ENCODE measurements at places on chromosomes 11 and 22.

GRCh38 chr11:19536131-19536530 lies 176.5 kb upstream of the NAV2 start:
- no peak for DNase-seq

- no peak for DNase-seq
Measured at GRCh38 chr11:30510750-30511149, 75.4 kb downstream of the MPPED2 start.

DNA sequence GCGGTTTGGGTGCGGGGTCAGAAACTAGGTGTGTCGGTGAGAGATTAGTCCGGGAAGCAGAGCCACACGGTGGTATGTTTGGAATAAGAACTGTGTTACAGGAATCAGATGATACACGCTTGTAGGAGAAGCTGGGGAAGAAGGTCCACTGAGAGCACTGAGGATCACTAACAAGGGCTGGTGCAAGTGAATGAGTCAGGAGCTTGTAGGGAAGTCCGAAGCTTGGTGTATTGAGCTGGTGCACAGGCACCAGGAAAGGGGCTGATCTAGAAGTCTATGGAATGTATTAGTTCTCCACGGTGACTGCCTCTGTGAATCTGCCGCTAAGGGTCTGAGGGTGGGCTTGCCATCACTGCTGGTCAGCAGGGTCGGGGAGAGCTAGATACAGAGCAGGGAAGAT lies 18.8 kb upstream of the GRK3 start:
- DNase-seq = no peak

- DNase-seq = no peak
Measured at GRCh38 chr22:47158457-47158856, 396.0 kb downstream of the TBC1D22A start.

- DNase-seq = no peak
Measured at GRCh38 chr11:61914471-61915171, 2.7 kb downstream of the RAB3IL1 start.

DNA sequence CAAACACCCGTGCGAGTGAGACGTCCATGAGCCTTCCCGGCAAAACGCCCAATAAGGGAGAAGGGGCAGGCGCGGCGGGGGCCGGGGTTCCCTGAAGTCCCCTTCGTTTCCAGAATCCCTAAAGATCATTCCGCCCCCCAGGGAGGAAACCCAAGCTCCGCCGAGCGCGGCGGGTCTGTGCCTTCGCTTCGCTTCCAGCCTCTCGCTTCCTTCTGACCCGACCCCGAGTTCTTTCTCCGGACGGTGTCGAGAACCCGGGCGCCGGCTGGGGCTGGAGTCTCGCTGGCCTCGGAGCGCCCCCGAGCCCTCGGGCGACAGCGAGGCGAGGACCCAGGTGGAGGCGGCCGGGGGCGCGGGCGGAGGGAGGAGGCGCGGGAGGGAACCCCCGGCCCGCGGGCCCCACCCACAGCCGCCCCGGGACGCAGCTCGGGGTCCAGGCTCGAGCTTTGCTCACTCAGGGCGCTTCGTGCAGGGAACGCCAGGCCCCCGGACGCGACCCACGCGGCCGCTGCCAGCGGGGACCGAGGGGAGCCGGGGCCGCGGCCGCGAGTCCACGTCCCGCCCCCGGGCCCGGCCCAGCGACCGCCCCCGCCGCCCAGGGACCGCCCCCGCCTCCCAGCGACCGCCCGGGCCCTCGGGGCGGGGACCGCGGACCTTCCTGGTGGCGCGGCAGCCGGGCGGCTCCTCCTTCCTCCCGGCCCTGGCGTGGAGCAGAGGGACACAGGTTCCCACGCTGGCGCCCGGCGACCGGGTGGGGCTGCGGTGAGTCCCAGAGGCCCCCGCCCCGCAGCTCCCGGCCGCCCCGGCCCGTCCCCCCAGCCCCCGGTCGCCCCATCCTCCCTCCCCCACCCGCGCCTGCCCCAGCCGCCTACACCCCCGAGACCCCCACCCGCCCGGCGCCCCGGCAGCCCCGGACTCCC lies at the start of gene PGGHG:
Gene PGGHG (plus strand): TSS at position 649 of the 920 bp plus-strand sequence. CDS start 691 bp downstream, outside the sequence.
- no peak for DNase-seq

- no peak for DNase-seq
Measured at GRCh38 chr11:34466802-34467488, 28.2 kb downstream of the CAT start.

GRCh38 chr22:26632422-26633155 lies 10.8 kb downstream of the CRYBA4 start:
- DNase-seq = no peak

GRCh38 chr11:72239313-72239848 lies 4.6 kb downstream of the PHOX2A start:
- no peak for DNase-seq

DNA sequence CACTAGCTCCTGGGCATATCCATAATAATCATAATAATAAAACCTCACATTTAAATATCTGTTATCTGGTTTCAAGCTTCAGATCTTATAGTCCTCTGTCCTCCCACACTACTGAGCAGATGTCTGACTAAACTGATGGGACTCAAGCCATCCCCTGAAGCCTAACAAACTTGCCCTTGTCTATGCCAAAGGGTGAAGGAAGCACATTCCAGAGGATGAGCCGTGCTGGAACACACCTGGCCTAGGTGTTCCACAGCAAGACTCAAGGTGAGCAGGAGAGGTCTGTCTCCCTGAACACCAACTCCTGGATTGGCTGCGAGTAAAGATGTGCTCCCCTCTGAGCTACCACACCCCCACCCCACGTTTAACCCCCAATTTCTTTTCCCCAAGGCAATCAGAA lies 14.7 kb downstream of the SCUBE2 start:
- DNase-seq = peak; percentile 41

DNA sequence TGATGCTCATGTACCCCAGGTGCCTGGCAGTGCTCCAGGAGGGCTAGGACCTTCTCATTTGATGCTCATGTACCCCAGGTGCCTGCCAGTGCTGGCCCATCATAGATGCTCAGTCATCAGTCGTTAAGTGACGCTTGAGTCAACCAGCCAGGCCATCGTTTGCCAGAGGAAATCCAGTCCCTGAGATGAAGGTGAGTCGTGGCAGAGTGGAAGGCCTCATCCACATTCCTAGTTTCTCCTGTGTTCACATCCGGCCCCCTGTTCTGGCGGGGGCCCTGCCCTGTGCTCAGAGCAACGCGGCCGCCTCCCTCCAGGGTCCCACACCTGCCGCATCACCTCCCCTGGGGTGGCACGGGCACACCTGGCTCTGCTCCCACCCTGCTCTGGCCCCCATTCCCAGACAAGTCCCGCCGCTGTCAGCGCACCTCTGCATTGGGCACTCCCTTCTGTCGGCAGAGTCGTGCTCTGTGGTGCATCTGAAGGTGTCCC lies 279.9 kb downstream of the BRD1 start:
- DNase-seq = no peak

GRCh38 chr11:109677231-109677630 lies 255.2 kb downstream of the C11orf87 start:
- DNase-seq = no peak

DNA sequence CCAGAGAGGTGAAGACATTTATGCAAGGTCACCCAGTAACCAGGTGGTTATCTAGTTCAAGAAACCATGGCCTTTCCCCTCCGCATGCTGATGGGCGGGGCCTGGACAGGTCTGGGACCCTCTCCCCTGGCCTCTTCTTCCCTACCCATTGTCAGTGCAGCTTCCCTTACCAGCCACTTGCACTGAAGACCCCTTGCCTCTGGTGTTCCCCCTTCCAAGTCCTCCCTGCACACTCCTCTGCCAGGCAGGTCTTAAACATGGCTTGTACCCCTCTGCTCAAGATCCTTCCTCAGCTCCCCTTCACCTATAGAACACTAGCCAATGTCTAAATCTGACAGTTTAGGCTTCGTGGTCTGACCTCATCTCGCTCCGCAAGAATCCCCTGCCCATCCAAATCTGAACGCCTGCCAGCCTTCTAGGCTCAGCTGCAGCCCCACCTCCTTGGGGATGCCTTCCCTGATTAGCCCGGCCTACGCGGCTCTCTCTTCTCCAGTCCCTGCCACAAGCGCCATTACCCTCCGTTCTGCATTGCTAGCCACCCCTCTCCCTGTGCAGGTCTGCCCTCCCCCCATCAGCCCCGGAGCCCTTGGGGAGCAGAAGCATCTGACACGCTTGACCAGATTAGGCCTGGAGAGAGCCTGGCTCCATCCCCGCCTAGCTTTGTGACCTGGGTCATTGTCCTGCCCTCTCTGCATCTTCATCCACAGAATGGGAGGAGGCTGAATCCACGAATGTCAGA lies 213.8 kb downstream of the DSCAML1 start:
- no peak for DNase-seq

DNA sequence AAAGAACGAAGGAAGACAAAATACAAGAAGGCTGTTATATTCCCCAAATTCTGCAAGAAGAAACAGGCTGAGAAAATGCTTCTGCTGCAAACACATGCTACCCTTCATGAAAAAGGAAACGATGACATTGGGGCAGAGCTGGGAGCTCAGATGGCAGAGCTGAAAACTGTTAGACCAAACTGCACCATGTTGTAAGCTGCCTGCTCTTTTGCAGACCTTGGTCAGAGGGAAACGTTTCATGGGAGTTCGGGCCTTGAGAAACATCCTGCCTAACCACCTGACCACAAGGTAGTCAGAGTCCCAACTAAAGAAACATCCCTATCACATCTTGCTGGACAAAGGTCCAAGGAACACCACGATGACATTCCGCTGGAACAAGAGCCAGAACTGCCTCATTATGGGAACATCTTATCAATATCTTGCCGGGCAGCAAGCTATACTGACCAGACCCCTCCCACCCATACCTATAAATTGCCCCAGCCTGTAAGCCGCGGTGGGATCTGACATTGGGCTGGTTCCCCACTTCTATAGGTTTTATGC lies 110.7 kb upstream of the CTSC start:
- no peak for DNase-seq

DNA sequence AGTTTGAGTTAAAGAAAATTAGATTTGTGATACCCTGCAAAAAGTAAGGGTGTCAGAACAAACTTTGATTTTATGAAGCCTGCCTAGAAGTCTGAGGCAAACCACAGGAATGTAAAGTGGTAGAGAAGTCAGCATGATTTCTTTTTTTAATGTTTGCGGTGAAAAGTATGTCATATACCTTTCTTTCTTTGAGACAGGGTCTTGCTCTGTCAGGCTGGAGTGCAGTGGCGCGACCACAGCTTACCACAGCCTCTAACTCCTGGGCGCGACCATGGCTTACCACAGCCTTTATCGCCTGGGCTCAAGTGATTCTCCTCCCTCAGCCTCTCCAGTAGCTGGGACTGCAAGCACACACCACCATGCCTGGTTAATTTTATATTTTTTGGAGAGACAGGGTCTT lies 4.7 kb downstream of the API5 start:
- DNase-seq = no peak

DNA sequence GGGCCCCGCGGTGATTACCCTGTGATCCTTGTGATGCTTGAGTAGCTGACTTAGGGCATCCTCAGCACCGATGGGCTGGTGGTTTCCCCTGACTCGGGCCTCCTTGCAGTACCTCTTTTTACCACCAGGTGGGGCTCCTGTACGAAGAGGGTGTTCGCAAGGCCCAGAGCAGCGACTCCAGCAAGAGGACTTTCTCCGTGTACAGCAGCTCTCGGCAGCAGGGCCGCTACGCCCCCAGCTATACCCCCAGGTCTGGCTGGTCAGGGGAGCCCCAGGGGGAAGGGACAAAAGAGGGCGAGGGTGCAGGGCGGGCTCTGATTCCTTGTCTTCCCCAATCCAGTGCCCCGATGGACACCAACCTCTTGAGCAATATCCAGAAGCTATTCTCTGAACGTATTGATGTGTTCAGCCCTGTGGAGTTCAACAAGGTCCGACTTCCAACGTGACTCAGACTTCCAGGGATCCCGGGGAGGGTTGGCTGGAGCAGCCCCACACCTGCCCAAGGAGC lies 1.3 kb upstream of the TM7SF2 start:
- DNase-seq = no peak

GRCh38 chr22:36452250-36452977 lies 29.0 kb downstream of the TXN2 start:
- no peak for DNase-seq

- peak; percentile 48 for DNase-seq
Measured at GRCh38 chr11:96263238-96263763, 79.7 kb downstream of the MAML2 start.

DNA sequence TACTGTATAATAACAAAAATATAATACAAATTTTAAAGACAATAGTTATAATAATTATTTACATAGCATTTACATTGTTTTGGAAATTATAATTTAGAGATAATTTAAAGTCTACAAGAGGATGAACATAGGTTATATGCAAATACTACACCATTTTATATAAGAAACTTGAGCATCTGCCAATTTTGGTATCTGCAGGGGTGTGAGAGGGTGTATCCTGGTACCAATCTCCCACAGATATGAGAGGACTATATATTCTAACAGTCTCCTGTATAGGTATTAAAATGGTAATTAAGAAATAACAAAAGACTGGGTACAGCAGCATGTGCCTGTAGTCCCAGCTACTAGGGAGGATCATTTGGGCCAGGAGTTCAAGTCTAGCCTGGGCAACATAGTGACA lies 134.4 kb downstream of the APOL5 start:
- no peak for DNase-seq

- DNase-seq = no peak
Measured at GRCh38 chr11:132782102-132782501, 750.2 kb downstream of the OPCML start.

GRCh38 chr11:119571311-119571710 lies 148.3 kb upstream of the THY1 start:
- no peak for DNase-seq

GRCh38 chr11:125036933-125037332 lies 26.2 kb upstream of the SLC37A2 start:
- peak; percentile 33 for DNase-seq

GRCh38 chr11:83249972-83250593 lies 36.1 kb downstream of the CCDC90B start:
- DNase-seq = no peak

DNA sequence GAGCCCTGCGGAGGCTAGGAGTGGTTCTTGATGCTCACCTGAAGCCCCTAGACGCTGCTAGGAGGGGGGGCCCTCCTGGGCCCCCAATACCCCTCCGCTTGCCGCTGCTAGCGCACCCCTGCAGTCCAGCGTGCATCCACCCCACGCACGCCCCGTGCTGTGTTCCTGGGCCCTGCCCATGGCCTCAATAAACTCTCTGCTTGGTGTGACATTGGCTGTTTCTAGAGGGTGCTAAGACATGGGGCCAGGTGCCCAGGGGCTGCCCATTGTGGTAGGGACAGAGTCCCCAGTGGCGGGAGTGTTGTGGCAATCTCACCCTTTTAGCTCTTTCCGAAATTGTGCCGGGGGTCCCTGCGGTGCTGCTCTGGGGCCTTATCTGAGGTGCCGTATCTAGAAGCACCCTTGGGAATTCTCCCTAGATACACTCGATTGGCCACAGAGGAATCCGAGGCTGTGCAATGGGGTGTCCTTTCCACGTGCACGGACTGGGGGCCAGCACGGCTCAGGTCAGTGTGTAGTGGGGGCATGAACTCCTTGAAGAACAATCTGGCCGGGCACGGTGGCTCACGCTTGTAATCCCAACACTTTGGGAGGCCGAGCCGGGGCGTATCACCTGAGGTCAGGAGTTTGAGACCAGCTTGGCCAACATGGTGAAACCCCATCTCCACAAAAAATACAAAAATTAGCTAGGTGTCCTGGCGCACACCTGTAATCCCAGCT lies 10.9 kb downstream of the MAPK8IP2 start:
- DNase-seq = no peak

DNA sequence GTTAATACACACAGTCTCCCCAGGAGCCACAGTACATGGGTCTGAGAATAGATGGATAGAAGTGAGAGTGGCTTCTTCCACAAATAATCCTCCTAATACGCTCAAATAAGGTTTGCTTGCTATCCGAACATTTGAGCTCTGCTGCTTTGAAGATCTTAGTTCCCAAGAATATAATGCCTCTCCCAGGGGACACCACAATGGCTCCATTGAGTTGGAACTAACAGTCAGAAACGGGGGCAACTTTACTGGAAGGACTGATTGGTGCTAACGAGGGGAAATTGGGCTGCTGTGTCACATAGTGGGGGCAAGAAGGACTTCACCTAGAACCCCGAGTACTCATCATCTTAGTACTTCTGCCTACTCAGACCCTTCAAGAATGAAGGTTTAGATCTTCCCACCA lies 66.2 kb downstream of the IGLL5 start:
- DNase-seq = no peak
